ENCODE measurements at places on chromosomes 5 and 9. TPM values are rescaled to one million over a fixed set of nuclear protein-coding genes. Genes with fewer than 3 reads are reported as not detected.

Gene FOXD1
- polyA plus RNA-seq: not detected

Gene ORM1
- not detected for polyA plus RNA-seq

Gene CD14
- 3.1 TPM for polyA plus RNA-seq

Gene INSL4
- polyA plus RNA-seq: not detected

Gene CNTNAP3
- not detected for polyA plus RNA-seq

Gene TPPP
- 0.11 TPM for polyA plus RNA-seq

Gene HRCT1
- polyA plus RNA-seq: not detected

Gene SPINK14
- polyA plus RNA-seq: not detected

Gene FANCG
- 9.8 TPM for polyA plus RNA-seq

Gene BAG1
- polyA plus RNA-seq: 77.2 TPM

Gene NKD2
- polyA plus RNA-seq: not detected

Gene PCA3
- not detected for polyA plus RNA-seq

Gene PRR7
- 23.0 TPM for polyA plus RNA-seq

Gene FSTL4
- not detected for polyA plus RNA-seq

Gene CCL28
- polyA plus RNA-seq: 22.3 TPM

Gene PCDHA2
- polyA plus RNA-seq: not detected

Gene DMRT3
- not detected for polyA plus RNA-seq

Gene MYOZ3
- not detected for polyA plus RNA-seq

Gene FEM1C
- 1.7 TPM for polyA plus RNA-seq

Gene LPAR1
- not detected for polyA plus RNA-seq

Gene PCDHB1
- polyA plus RNA-seq: not detected

Gene CYLC2
- polyA plus RNA-seq: not detected

Gene PCDHB13
- polyA plus RNA-seq: not detected

Gene CENPK
- polyA plus RNA-seq: 5.7 TPM

Gene TAF11L10
- polyA plus RNA-seq: not detected

Gene LHX6
- not detected for polyA plus RNA-seq

Gene EDIL3
- not detected for polyA plus RNA-seq

Gene ADAMTS13
- polyA plus RNA-seq: 0.23 TPM

Gene PAIP2
- 400 TPM for polyA plus RNA-seq

Gene SLU7
- polyA plus RNA-seq: 110 TPM

Gene FRMD3
- 1.1 TPM for polyA plus RNA-seq

Gene IFNA6
- polyA plus RNA-seq: not detected

Gene GABRA6
- polyA plus RNA-seq: not detected
